ENCODE measurements at places on chromosomes 4 and X.

GRCh38 chrX:118496763-118497079 lies 1.1 kb downstream of the DOCK11 start:
- DNase-seq, result no peak

GRCh38 chr4:10438924-10439323 lies 18.3 kb downstream of the ZNF518B start:
- no peak for DNase-seq

GRCh38 chr4:87017580-87018342 lies 83.0 kb downstream of the AFF1 start:
- no peak for DNase-seq

- DNase-seq, result no peak
Observed at GRCh38 chrX:48002319-48002718, 1.5 kb downstream of the ZNF182 start.

DNA sequence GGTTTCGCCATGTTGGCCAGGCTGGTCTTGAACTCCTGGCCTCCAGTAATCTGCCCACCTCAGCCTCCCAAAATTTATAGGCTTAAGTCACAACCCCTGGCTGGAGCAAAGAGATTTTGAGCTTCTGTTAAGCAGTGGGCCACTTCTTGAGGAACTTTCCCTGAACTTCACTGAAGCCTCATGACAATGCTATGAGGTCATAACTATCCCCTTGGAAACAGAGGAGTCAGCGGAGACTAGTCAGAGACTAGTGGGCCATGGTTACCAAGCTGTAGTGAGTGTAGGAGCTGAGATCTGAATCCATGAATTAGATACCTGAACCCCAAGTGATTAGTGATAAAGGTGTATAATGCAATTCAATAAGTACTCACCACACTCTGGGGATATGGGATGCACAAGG lies 145.1 kb upstream of the MSX1 start:
- DNase-seq, result no peak

DNA sequence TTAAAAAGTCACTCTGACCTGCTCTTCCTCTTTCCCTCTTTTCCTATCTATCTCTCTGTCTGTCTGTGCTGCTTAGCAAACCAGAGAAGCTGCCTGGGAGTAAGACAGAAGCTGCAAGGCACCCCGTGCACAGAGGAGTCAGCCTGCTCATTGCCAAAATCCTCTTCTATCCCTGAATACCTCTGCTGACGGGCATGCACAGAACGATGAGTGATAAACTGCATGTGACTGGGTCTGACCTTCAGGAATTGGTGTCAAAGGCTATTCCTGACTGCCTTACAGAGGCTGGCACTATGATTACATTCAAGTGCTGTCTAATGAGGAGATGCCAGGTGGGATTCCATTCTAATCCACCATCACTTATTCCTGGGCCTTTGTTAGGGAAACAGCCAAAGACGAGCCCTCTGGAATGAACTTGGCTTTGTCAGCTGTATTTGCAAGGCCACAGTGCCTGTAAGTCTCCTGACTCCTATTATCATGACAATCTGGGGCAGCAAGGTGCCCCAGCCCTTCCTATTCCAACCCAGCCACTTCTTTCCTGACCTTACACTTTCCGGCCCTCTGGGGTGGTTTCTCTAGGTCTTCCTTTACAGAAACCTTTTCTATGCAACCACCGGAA lies 45.4 kb upstream of the CTAG2 start:
- no peak for DNase-seq

- DNase-seq, result no peak
Observed at GRCh38 chr4:107548211-107548905, 171.7 kb downstream of the PAPSS1 start.

DNA sequence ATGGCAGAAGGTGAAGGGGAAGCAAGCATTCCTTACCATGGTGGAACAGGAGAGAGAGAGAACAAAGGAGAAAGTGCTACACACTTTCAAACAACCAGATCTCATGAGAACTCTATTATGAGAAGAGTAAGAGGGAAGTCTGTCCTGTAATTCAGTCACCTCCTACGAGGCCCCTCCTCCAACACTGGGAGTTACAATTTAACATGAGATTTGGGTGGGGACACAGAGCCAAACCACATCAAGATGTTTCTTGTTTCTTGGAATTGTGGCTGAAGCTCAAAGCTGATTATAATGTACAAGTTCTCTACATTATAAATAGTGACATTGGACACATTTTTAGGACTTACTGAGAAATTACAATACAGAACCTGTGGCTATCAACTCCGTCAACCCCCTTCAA lies 29.5 kb upstream of the TAPT1 start:
- DNase-seq, result no peak

DNA sequence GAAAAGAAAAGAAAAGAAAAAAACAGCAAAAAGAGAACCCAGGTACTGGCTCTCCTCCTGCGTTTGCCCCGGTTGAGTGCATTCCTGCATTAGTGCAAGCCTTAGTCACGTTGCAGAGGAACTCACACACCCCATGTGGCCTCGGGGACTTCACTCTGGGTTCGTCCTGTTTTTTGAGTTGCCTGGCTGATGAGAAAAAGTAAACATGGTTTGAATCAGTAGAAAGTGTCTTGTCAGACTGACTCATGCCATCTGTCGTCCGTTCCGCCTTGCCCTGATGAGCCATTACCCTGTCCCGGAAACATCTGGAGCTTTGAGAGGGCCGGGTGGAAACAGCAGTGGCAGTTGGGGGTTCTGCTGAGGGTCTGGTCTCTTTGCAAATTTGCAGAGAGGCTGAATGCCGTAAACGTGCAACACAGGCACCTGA lies 16.3 kb downstream of the CD99 start:
- DNase-seq, result no peak

GRCh38 chrX:11899091-11899490 lies 141.1 kb downstream of the MSL3 start:
- DNase-seq, result no peak

GRCh38 chrX:24231641-24232179 lies 82.2 kb downstream of the SUPT20HL2 start:
- no peak for DNase-seq

DNA sequence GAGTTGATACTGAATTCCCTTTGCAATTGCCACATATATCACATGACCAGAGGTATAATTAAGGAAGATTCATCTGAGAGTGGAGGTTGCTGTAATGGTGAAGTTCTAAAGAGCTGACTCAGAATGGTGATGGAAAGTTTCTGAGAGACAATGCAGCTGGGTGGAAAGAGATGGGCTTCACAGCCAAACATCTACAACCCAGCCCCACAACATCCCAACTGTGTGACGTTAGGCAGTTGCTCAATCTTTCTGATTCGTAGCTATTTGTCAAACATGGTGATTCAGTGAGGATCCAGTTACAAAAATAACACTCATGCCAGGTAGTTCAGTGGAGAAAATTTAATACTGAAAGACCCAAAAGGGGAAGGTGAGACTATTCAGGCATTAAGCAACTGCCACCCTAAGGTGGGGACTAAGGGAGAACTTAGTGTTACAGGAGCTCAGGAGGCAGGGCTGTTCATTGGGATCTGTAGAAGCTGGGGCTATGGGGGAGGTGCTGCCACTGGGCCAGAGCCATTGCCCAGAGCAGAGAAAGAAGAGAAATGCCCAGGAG lies 6.9 kb upstream of the AFF1 start:
- no peak for DNase-seq

DNA sequence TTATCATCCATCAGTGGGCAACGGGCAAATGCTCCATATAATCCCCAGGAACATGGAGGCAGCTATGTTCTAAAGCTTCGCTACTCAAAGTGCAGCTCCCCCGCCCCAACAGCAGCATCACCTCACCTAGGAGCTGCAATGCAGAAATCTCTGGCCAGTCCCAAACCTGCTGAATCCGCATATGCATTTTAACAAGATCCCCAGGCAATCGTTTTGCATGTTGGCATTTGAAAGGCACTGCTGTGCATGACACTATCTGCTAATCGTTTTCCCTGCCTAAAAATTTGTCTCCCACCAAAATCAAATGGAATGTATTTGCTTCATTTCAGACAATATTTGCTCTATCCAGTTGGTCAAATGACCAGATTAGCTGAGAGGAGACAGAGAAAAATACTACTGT lies 15.2 kb downstream of the ADGRG2 start:
- DNase-seq, result no peak

DNA sequence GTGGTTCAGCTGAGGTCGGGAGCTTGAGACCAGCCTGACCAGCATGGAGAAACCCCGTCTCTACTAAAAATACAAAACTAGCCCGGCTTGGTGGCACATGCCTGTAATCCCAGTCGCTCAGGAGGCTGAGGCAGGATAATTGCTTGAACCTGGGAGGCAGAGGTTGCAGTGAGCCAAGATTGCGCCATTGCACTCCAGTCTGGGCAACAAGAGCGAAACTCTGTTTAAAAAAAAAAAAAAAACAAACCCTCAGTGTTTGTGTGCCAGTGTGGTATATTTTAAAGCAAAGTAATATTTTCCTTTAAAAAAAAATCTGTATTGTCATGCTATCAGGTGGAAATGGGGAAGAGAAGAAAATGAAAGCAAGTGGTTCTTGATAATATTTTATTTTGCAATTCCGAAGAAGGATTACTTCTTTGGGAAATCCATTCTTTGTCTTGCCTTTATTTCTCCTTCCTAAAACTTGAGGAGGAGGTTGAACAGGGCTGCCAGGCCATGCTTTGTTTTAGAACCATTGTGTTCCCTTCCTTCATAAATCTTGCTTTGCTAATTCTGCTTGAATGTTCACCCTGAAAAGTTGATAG lies 14.4 kb downstream of the ALG13 start:
- DNase-seq, result no peak

- no peak for DNase-seq
Observed at GRCh38 chrX:133745349-133745748, 240.0 kb downstream of the GPC3 start.

Data from 8988T (cell line).